ENCODE measurements at places on chromosomes 2 and 18.

DNA sequence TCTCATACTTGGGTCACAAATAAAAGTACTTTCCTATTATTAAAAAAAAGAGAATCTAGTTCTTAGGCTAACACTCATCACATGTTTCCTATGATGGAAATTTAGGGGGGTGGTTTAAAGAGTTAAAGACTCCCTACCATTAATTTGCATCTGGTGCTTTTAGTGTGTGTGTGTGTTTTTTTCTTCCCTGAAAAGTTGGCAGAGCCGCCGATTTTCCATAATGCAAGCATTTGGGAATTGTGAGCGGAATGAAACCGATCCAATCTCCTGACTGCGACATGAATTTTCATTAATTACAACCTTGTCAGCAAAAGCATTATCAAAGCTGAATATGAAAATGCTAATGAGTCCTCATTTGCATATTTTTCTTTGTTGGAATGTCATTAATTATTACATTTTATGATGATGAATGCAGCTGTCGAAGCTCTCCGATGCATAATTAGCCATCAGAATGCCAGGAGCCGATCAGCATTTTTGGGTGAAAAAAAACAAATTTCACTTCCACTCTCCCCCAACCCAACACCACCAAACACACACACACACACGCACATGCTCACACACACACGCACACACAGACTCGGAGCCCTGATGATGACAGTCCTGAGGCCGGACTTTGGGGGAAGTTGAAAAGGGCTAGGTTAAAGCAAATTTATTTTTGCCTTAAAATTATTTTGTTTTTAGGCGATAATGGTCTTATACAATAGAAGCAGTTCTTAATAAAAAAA lies 165.4 kb downstream of the TCF4 start:
- DNase-seq: no peak

- DNase-seq: no peak
Observed at GRCh38 chr2:43425659-43426058, 170.2 kb downstream of the THADA start.

GRCh38 chr18:48711651-48712486 lies 173.0 kb downstream of the CTIF start:
- no peak for DNase-seq

DNA sequence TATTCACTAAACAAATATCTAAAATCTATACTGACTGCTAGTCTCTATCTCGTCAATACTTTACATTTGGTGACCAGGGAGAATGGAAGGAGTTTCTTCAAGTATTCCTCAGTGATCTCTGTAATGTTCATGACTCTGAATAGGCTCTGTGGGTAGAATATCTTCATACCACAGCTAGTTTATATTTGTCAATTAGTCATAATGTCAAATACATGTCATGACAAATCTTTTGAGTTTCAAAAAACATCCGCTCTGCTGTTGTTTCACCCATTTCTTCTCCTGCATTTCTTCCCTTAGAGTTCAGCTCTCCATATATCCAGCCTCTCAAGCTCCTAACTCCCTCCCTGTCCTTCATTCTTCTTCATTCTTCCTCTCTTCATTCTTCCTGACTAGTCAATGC lies 206.5 kb upstream of the FANCL start:
- DNase-seq: no peak

- no peak for DNase-seq
Observed at GRCh38 chr18:12008181-12008767, 27.0 kb downstream of the IMPA2 start.

DNA sequence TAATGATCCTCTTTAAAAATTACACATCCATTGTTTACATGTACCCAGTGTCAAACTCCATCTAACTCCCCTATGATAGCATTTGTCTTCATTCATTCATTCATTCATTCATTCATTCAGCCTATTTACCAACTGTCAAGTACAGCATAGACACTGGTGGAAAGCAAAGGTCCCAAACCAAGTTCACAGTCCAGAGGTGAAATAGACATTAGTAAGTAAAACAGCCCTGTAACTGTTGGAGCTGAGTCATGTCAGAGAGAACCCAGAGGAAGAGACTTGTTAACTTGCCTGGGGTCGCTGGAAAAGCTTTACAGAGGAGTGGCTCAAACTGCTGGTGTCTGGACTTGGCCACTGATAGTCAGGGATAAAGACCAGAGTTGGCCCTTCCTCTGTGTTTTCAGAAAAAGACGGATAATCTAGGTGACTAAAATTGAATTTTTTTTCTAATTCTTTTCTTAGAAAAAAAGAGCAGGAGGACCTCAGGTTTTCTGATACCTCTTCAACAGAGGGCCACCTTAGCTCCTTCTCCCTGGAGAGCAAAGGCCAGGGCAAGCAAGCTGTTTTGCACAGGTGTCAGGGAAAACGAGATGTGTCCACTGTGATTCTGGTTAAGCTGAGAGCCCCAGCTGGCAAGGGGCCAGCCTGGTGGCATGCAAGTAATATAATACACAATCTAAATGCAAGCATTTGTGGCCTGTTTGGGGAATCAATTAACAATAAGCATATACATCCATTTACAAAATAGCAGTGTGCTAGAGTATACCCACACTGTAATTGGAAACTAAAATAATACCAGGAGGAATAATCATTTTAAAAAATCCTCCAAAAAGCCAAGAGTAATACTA lies 96.7 kb upstream of the SLC14A2 start:
- DNase-seq: no peak

DNA sequence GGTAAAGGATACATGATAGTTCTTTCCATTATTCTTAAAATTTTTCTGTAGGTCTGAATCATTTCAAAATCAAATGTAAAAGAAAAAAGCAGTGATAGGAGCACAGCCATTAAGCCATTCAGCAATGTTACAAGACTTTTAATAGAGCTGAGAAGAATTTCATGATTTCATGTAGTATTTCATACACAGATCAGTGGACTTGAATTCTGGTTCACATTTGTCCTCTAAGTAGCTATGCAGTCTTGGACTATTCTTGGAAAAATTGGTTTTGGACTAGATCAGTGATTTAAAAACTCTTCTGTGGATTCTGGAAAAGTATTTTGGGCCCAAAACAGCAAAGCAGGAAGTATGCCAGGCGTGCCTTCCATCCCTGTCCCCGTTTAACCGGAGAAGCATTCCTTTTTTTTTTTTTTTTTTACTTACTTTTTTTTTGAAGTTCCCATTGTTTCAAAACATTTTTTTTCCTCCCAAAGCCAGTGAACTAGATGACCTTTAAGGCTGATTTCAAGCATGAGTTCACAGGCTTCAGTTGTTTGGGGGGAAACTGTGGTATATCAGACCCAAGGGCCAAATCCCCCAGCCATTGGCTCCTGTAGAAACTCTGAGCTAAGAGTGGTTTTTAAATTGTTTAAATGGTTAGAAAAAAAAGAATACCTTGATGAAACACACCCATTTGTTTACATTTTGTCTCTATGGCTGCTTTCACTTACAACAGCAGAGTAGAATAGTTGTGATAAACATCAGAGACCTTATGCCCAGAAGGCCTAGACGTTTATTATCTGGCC lies 17.5 kb upstream of the POLI start:
- DNase-seq: no peak
